ENCODE measurements at places on chromosomes 5 and 9.

DNA sequence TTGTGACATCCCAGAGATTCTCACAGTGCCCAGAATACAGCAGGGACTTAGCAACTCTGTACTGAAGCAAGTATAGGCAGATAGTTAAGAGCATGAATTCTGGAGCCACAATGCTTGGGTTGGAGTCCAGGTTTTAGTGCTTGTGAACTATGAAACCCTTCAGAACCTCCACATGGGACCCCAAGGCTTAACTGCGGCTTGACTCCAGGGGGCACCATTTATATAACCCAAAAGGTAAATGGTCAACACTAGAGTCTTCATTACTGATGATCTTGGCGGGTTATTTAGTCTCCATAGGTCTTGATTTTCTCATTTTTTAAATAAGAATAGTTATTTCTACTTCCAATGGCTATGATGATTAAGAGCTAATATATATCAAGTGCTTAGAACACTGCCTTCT, 390.3 kb downstream of the TAF11L14 start:
- no peak for DNase-seq

GRCh38 chr5:140349244-140349643, 2.8 kb upstream of the HBEGF start:
- no peak for DNase-seq

- DNase-seq: peak; percentile 47
Measured at GRCh38 chr9:121736934-121737462, 85.6 kb downstream of the DAB2IP start.

- no peak for DNase-seq
Measured at GRCh38 chr9:126205265-126205664, 121.4 kb upstream of the MVB12B start.

GRCh38 chr5:131353991-131354390, 90.1 kb downstream of the CDC42SE2 start:
- DNase-seq: no peak

DNA sequence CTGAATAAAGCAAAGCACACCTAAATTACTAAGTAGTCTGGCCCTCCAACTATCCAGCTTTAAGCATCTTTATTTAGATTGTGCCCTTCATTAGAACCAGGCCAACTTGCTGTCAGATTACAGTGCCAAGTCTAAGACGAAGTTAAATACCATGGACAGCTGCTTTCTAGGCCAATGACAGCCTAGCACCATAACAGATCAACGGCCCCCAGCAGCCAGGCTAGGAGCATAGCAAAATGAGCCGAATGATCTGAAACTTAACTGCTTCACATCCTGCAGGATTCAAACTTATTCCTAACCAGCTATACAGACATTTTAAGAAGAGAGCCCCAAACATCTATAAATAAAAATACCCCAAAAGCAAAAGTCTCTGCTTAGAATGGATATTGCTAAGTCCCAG, 6.8 kb downstream of the SLC24A2 start:
- DNase-seq: no peak

DNA sequence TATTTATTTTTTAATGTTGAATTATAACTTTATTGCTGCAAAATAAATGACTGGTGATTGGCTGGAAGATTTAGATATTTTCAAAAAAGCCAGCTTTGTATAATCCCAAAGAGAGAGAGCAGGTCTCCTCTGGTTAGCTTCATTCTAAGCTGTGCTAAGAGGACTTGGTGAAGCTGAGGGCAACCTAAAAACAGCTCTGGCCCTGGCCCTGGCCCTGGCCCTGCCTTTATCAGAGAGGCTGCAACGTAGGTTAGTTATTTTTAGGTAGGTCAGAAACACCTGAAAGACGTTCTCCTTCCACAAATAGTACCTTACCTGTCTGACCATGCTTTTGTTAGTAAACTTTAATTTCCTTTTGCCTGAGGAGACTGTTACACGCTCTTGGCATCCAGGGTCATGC, 58.7 kb downstream of the KLF9 start:
- DNase-seq: no peak

DNA sequence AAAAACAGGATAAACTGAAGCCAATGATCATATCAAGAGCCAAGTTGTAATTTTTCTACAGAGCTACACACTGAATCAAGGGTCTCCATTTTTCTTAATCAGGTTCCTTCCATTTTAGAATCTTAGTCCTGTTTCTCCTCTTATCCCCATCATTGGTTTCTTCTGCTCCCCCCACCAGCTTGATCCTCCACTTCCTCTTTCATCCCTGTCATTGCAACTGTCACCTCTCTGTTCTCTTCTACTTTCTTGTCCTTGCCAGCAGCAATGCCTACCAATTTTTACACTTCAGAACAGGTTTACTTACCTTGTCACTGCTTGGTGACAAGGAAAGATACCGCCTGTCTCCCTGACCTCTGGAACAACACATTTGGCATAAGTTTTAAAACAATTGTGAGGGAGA, 97.3 kb downstream of the CFAP90 start:
- no peak for DNase-seq

DNA sequence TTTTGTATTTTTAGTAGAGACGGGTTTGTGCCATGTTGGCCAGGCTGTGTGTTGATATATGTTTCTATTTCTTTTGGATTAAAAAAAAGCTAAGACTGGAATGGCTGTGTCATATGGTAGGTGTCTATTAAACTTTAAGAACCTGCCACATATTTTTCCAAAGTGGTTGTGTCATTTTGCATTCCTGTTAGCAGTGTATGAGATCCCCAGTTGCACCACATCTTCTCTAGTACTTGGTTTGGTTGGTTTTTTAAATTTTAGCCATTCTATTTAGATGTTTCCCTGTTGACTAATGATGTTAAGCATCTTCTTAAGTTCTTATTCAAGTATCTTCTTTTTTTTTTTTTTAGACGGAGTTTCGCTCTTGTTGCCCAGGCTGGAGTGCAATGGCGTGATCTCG, 36.2 kb upstream of the MEGF9 start:
- no peak for DNase-seq

DNA sequence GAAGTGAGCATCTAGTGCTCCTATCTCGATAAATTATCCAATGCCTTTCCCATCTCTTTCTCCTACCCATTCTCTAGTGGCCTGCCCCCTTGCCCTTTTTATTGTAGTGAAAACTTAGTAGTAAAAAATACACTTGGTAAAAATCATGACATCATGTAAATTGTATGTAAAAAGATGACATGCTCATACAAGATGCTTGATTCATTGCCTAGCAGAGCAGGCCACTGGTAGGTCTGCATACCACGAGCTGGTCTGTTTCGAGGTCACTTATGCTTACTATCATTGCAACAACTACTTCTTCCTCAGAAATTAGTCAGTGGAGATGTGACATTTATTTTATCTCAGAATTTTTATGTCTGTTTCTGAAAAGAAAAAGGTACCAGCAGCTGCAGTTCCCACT, 177.3 kb downstream of the C9orf152 start:
- DNase-seq: no peak

DNA sequence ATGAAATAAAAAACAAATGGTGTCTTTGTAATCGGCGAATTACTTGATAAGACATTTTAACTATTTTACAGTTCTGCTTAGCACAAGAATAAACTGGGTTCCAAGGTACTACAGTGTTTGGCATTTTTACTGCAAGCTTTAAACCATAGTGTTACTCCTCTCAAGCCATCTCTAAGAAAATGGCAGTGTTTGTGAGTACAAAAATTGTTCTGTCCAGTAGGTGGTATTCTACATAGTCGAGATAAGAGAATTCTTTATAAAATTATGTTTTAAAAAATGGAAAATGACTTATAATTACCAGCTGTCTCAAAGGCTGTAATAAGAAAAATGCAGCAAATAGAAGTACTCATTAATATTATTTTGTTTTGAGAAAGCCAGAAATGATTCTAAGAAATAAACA, 3.2 kb downstream of the SMIM15 start:
- no peak for DNase-seq

DNA sequence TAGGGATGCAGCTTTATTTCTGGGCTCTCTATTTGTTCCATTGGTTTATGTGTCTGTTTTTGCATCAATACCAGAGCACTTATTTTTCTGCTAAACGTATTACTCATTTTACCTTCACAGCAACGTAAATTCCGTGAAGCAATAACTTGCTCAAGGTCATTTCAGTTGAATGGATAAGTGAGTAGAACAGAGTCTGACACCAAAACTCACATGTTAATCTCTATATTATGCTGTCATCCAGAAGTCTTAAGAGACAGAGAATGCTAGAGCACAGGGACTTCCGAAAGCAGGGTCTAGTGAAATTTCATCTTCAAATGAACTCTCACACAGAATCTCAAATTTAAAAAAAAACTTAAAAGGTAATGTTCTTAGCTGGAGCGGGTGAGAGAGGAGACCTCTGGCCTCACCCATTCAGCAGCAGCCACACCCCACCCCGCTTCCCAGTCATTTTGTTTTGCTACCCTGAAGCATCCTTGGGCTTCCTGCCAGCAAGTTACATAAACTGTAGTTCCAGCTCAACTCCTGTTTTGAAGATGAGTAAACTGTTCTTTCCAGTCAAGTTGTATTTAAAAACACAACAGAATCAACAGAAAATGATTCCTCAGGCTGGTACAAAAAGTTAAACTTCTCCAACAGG, 69.3 kb downstream of the TRIM36 start:
- DNase-seq: no peak

DNA sequence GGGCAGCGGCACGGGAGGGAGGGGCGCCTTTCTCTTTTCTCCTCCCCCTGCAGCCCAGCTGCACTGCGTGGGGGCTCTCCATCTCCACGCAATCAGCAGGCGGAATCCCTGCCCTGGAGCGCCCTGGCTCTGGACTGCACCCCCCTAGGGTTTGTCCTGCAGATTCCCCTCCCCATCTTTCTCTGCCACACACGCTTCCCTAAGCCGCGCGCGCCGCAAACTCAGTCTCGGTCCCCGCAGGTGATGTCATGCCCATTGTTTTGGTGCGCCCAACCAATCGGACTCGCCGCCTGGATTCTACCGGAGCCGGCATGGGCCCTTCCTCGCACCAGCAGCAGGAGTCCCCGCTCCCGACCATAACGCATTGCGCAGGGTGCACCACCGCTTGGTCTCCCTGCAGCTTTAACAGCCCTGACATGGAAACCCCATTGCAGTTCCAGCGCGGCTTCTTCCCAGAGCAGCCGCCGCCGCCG, at the start of gene KCNN2:
KCNN2 (plus strand) TSS at position 347 of the 473 bp plus-strand sequence; CDS start at position 417, 70 bp downstream.
- peak; percentile 20 for DNase-seq

GRCh38 chr5:76332102-76332501, 71.0 kb upstream of the IQGAP2 start:
- peak; percentile 70 for DNase-seq

GRCh38 chr9:126915281-126915816, 767 bp downstream of the RALGPS1 start:
- DNase-seq: peak; percentile 46

DNA sequence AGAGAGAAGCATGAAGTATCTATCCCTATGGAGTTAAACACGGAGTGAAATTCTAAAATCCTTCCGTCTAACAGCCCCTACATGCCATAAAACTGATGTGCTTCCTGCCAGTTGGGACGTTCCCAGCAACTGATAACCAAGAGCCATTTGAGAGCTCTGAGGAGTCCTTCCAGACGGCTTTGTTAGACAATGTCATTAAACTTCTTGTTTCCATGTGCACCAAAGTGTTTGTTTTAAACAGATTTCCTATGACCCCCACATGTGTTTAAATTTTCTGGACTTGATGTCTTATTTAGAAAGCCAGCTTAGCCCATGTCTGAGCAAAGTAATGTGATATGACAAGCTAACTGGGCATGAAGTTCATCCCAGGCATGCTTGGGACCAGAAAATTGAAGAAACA, 57.2 kb upstream of the LPAR1 start:
- no peak for DNase-seq

GRCh38 chr5:56456002-56456401, 222.9 kb upstream of the ANKRD55 start:
- DNase-seq: no peak

- no peak for DNase-seq
Measured at GRCh38 chr9:122220673-122221182, 8.0 kb downstream of the LHX6 start.

DNA sequence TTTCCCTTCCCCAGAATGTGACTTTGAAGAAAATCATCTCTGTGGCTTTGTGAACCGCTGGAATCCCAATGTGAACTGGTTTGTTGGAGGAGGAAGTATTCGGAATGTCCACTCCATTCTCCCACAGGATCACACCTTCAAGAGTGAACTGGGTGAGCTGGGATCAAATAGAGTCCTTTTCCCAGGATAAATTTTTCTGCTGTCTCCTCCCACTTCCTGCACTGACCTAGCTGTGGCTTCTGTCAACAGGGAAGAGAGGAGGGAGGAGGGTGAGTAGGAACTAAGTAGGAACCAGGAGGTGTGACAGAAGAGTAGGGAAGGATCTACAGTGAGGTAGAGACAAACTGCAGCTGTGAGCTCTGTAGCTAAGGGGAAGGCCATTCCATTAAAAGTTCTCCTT, 69.3 kb downstream of the MAMDC2 start:
- no peak for DNase-seq

GRCh38 chr9:117480253-117480652, 65.4 kb upstream of the ASTN2 start:
- no peak for DNase-seq

GRCh38 chr5:115343855-115344254, 47.4 kb upstream of the CCDC112 start:
- no peak for DNase-seq

GRCh38 chr5:149497357-149497756, 53.9 kb downstream of the CSNK1A1 start:
- DNase-seq: no peak

GRCh38 chr5:40227366-40227765, 452.3 kb upstream of the PTGER4 start:
- DNase-seq: no peak

GRCh38 chr5:127562252-127562651, 44.8 kb downstream of the PRRC1 start:
- no peak for DNase-seq

- DNase-seq: no peak
Measured at GRCh38 chr5:141692919-141693725, 11.1 kb upstream of the ARAP3 start.

DNA sequence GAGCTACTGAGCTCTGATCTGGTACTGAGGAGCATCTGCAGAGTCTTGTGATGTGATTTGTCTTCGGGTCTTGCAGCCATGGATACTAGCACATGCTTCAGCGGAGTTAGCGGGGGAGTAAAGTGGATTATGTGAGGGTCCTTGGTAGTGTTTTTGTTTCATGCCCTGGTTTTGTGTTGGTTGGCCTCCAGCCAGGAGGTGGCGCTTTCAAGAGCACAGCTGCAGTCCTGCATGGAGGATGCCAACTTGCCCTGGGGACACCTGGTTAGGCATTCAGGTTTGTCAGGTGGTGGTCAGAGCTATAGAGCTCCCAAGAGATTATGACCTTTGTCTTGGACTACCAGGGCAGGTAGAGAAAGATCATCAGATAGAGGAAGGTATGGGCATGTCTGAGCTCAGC, 185.8 kb upstream of the CDH6 start:
- DNase-seq: no peak

All from HuH-7.5 (cell line).